ENCODE measurements at places on chromosomes 11 and 22.

- no peak for DNase-seq
These were observed 31.1 kb upstream of the RDX start for GRCh38 chr11:110327508-110327907.

GRCh38 chr11:64101461-64101860 lies 64.5 kb downstream of the MACROD1 start:
- no peak for DNase-seq

DNA sequence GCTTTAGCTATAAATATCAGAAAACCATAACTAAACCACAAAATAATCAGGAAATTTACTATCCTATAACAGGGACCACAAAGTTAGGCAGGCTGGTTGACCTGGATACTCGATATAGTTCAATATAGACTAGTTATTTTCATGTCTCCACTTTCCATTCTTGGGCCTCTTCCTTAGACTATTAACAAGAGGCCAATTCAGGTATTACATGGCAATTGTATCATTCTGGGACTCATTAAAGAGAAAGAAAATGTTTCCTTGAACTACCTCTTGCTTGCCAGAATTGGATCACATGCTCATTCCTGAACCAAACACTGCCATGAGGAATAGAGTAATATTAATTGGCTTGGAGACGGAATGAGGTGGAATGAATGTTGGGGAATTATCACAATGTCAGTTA lies 76.0 kb downstream of the EIF3M start:
- no peak for DNase-seq

DNA sequence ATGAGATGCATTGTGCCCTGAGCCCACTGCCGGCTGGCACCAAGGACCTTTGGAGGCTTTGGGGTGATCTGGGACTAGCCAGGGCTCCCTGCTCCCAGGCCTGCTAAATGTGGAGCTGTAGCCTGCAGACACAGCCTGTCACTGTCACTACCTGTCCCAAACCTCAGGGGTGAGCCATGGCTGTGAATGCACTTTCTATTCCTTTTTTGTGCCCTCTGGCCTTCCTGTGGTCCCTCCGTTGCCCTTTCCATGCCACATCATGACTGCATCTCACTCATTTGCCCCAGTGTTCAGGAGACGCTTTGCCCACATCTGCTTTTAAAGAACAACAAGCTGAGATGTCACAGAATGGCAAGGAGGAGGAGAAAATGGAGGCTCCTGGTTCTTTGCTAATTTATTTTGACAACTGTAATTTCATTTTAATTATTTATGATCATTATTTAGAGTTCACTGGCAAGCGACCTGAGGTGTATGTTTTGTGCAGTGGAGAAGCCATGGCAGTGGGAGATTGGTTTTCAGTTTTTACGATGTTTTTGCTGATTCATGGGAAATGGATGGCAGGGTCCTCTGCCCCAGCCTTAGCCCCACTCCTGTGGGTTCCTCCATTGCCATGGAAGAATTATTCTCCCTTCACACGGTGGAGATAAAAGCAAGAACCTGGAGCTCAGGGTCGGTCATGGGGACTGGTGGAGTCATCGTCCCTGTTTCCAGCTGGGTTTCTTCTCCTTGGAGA lies 69.2 kb downstream of the TSPAN18 start:
- DNase-seq: no peak

- DNase-seq: no peak
These were observed 10.0 kb upstream of the PEX26 start for GRCh38 chr22:18067548-18068341.

- no peak for DNase-seq
These were observed 113.1 kb downstream of the CADM1 start for GRCh38 chr11:115391160-115391559.

DNA sequence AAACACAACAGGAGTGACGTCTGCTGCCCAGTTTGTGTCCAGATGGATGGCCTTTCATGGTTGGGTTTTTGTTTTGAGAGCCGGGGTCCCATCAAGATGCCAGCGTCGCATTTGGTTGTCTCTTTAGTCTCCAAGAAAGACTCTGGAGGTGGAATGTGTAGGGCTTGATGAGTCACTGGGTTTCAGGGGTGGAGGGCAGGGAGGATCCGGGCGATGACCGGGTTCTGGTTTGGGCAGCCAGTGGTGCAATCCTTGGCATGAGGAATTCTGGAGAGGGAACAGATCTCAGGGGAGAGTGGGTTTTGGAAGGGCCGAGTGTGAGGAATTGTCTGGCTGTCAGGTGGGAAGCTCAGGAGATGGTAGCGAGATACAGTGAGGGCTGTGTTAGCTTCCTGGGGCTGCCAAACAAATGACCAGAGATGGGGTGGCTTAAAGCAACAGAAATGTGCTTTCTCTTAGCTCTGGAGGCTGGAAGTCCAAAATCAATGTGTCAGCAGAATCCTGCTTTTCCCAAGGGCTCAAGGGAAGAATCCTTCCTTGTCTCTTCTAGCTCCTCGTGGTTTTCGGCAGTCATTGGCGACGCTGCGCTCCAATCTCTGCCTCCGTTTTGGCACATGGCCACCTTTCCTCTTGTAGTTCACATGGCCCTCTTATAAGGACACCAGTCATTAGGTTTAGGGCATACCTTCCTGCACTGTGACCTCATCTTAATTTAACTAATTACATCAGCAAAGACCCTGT lies 26.4 kb upstream of the PPFIA1 start:
- no peak for DNase-seq

Data from GM18507 (cell line).